Dorsolateral prefrontal cortex (tissue), 122 donors: ENCODE measurements at places on chromosomes 1 and 21.
A peak's percentile ranks its signal among the peaks of the same experiment; 100 is the strongest.

DNA sequence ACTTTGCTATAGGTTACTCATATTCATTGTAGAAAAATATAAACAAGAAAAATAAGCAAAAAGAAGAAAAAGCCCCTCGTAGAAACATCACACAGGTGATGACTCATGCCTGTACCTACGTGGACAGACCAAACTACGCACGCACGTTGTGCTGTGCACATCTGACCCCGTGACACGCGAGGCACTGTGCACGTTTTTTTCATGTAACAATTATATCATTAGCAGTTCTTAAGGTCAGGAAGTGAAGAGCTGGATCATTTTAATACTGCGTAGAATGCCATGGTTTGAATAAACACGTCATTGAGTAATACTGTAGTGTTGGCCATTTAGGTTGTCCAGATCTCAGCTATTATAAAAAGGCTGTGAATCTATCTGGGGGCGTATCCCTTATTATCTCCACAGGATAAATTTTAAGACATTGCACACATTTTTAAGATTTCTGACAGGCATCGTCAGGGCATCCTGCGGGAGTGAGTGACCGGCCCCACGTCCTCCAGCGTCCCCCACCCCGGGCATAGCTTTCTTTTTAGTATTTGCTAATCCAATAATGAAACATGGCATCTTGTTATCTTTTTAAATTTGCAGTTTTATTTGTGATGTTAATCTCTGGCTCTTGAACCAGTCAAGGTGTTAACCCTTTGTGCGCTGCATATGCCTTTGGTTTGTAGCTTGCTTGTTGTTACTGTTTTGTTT is 23.4 kb upstream of the ADARB1 start:
- no peak for DNase-seq

DNA sequence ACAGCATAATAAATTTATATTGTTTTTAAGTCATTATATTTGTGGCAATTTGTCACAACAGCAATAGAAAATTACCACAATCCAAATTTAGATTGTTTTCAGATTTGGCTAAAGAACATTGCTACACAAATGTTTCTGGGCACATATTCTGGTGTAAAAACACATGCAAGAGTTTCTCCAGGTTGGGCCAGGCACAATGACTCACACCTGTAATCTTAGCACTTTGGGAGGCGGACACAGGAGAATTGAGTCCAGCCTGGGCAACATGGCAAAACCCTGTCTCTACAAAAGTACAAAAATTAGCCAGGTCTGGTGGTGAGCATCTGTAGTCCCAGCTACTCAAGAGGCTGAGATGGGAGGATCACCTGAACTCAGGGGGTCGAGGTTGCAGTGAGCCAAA is 8.4 kb downstream of the ERO1B start:
- no peak for DNase-seq

DNA sequence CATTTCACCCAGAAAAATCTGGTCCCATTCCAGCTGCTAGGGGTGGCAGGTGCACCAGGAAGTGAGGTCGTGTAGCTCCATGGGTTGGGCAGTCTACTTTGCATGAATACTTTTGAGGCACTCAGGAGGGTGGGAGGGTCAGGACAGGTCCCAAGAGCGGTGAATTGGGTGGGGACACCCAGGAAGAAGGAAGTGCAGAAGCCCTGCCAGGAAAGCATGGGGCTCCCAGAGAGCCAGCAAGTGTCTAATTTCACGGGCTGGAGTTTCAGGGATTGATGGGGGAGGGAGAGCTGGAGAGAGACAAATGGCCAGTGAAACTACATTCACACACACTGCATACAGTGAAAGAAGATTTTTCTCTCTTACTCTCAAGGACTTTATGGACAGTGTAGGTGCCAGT is 137.8 kb downstream of the GALNT2 start:
- no peak for DNase-seq

GRCh38 chr1:44326024-44326701 is 28.9 kb downstream of the ERI3 start:
- DNase-seq, result no peak

GRCh38 chr1:112714313-112715263 is 544 bp downstream of the PPM1J start:
- DNase-seq, result no peak

- DNase-seq, result no peak
These were observed 563.9 kb upstream of the NR5A2 start for GRCh38 chr1:199463521-199464127.

DNA sequence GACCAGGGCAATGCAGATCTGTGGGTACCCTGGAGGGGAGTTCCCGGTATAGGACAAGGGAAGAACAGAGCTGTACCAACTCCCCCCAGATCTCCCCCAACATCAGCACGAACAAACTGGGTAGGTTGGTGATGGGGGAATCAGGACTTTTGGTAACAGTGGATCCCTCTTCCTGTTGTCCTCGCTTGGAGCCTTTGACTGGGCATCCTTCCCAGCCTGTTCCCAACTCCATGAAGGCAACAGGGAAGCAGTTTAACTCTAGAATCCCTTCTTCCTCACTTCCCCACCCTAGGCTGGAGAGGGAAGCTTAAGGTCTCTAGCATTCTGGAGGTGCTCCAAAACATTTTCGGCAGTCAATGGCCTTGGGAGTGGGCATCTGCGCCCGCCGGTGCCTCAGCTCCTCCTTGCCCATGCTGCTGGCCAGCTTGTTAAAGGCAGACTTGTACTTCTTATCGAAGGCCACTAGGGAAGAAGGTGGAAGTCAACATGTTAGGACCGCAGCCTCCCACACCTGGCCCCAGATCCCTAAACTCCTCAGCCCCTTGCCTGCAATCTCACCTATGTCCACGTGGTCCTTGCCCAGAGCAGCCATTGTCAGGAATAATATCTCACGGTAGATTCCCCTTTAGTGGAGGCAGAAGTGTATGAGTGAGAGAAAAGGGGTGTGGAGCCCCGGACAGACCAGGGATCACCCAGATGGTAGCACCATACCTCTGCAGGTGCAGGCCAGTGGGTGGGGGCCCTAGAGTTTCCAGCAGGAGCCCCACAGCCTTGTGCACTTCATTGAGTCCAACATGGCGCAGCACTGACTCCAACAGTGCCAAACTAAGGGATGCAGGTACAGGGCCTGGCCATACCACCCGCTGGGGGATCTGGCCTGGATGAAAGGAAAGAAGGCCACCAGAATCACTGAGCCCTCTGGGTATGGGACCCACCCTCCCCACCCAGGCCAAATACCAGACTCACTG is 7.5 kb upstream of the GATAD2B start:
- DNase-seq, result no peak

DNA sequence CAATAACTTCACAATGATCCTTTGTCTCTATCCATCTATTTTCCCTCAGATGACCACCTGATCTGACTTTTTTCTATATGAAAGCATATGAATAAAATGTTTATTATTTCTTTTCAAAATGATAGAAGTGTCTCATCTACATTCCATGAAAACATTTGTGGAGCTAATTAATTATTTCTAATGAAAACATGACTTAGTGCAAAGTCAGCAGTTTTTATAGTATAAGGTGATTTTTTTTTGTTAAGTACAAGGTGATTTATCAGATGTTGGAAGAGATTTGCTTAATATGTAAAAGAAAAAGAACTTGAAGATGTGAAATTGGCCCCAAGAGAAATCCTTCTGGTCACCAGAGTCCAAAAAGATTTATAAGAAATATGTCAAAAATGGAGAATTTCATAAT is 43.5 kb downstream of the PDPN start:
- DNase-seq, result no peak

DNA sequence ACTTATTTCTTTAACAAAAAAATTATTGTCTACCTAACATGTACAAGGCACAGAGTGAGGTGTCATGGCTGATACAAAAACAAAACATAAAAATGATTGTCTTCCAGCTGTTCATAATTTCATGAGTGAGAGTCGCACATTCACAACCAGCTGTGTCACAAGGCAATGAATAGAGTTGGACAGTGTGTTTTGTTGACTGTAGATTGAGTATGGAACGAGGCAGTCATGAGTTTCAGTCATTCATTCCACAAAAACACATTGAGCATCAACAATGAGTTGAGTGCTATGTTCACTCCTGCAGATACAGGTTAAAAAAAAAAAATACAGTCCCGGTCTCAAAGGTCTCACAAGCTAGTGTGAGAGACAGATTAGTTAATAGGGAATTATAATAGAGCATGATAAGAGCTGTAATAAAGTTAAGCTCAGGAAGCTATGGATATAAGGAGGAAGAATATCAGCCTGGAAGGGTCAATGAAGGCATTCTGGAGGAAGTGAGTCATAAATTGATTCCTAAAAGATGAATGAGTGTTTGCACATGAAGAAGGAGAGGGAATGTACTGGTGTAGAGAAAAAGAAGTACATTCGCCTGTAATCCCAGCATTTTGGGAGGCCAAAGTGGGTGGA is 47.8 kb upstream of the ARHGAP29 start:
- no peak for DNase-seq

DNA sequence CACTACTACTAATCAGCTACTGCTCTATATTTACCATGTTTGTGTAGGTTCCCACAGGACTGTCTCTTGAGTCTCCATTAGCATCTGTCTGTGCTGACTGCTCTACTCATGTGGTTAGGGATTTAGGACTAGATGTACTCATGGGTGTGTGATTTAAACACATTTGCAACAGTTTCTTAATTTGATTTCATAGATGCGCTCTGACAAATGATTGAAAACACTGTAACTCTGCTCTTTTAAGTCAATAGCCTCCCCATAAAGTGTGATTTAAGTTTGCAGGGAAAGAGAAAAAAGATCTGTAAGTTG is 809.3 kb downstream of the NCAM2 start:
- no peak for DNase-seq

DNA sequence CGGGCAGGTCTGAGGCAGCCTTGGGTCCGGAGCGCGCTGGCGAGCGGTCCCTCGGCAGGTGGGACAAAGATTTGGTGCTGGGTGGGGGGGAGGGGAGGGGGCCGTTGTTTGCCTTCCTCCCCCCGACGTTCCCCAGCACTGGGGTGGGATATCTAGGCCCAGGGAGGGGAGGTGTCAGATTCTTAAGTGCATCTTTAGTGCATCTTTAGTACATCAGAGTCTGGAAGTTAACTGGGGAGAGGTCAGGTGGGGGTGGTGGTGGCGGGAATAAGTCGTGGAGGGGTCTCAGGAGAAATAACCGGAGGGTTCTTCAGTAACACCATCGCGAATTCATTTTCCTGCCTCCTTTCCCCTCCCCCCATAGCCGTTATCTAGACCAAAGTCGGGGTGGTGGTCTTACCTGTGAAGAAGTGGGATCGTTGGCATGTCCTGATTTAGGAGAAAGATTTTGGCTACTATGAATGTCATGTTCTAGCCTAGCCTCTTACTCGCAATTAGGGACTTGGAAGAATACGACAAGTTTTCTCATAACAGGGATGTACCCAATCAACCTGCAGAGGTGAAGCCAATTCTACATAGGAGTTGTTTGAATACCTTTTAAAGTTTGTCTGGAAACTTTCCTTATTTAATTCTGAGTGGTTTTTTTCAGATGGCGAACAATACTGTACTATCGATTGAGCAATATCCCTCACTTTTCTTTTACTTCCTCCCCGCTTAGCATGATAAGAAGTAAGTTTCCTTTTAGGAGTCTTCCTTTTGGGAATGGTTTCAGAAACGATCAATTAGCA is 886 bp downstream of the ZMYM4 start:
- no peak for DNase-seq

- no peak for DNase-seq
These were observed 80.5 kb upstream of the BMP8A start for GRCh38 chr1:39410915-39411436.

DNA sequence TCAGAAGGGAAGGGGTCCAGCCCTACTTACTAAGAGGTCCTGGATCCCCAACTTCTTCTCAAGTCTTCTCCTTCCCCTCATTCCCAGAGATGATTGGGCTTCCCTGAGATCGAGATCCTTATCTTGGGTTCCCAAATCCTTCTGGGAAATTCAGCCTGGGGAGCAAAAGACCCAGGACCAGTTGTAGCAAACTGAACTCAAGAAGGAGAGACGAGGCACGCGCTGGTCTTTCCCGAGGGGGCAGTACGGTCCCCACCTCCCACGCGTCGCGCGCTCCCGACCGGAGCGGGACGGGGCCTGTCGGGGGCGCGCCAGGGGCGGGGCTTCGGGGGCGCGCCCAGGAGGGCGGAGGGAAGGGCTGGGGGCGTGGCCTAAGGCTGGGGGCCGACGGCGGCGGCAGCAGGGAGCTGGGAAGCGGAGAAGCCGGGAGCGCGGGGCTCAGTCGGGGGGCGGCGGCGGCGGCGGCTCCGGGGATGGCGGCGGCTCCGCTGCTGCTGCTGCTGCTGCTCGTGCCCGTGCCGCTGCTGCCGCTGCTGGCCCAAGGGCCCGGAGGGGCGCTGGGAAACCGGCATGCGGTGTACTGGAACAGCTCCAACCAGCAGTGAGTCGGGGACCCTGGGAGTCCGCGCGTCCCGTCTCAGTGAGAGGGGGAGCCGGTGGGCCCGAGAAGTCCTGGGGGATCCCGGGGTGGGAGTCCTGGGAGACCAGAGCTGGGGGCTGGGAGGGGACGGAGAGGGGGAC is at the start of gene EFNA3:
Gene EFNA3 (plus strand): TSS at position 369 of the 741 bp plus-strand sequence. CDS start 105 bp downstream, at position 474.
- peak; percentile 88 for DNase-seq

DNA sequence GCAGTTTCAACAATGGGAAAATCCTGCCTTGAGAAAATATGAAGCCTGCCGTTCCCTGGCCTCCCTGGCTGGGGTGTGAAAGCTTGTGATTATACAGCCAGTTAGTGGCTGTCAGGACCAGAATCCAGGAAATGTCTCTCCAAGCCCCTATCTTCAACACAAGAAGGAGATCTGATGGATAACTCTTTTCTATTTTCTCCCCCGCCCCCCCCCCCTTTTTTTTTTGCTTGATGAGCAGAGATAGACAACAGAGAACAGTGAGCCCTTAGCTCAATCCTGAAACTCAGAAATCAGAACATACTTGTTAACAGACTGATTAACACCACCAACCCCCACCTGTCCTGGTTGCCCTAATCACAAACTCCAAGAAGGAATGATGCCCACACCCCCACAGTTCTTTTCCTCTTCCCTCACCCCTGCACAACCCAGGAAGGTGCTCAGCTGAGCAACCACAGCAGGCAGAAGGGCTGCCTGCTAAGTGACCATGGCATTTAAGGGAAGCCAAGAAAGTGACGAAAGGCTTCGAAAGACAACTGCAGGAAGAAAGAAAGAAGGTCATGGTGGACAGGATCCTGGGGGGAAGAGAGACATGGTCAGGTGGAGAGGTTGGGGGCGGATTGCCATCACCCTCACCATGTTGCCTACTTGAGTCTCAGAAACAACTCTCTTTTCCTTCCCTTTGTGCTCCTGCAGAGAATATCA is 12.3 kb upstream of the DENND2D start:
- no peak for DNase-seq

DNA sequence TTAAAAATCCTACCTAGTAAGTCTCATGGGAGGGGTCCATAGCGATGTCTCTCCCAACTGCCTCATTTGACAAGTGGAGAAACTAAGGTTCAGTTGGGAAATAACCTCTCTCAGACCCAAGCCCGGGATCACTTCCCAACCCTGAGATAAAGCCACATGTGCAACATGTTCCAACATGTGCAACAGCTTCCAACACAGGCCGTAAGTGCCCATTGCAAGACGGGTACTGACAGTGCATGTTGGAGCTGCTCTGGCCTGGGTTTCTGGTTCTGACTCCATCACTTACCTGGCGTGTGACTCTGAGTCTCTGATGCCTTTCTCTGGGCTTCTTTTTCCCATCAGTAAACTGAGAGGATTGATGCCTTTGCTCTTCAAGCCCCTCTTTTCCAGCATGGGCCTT is 38.0 kb upstream of the FOXO6 start:
- no peak for DNase-seq
